ENCODE measurements at places on chromosomes 16 and 17.

GRCh38 chr17:77326076-77326591 is 185.4 kb downstream of the SEC14L1 start:
- no peak for DNase-seq

- no peak for DNase-seq
Measured at GRCh38 chr17:29084541-29085146, 41.7 kb downstream of the PIPOX start.

DNA sequence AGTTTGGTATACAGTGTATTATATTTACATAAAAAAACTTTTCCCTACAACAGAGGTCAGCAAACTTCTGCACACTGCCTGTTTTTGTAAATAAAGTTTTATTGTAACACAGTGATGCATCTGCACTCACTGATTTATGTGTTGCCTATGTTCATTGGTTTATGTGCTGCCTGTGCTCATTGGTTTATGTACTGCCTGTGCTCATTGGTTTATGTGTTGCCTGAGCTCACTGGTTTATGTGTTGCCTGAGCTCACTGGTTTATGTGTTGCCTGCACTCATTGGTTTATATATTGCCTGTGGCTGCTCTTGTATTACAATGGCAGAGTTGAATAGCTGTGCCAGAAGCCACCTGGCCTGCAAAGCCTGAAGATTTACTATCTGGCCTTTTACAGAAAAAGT is 81.6 kb downstream of the MYH11 start:
- DNase-seq, result no peak

DNA sequence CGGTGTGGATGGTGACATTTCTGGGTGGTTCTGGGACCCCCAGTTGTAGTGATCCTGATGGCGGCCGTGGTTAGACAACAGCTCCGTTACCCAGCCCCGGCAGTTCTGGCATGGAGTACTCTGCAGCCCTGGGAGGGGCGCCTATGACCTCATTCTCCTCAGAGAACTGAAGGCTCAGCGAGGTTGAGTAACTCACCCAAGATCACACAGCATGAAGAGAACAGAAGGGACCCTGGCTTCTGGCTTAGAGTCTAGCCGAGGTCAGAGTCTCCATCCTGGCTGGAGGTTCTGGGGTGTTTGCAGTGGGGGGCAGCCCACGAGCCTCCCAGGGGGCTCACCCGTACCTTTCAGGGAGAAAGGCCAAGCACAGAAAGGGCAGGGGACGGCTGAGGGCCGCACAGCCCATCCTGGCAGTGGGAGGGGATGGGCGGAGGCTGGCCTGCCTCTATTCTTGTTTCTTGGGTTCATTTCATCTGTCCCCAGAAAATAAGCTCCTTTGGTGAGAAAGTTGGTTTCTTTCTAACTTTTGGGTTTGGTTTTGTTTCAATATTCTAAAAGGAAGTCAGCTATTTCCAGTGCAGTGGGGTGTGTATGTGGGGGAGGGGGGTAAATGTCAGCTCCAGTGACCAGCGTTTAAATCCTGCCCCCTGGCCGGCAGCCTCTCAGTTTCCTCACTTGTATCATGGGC is 13.2 kb downstream of the ZFPM1 start:
- no peak for DNase-seq

- DNase-seq, result no peak
Measured at GRCh38 chr16:88120812-88121211, 169.6 kb downstream of the BANP start.

DNA sequence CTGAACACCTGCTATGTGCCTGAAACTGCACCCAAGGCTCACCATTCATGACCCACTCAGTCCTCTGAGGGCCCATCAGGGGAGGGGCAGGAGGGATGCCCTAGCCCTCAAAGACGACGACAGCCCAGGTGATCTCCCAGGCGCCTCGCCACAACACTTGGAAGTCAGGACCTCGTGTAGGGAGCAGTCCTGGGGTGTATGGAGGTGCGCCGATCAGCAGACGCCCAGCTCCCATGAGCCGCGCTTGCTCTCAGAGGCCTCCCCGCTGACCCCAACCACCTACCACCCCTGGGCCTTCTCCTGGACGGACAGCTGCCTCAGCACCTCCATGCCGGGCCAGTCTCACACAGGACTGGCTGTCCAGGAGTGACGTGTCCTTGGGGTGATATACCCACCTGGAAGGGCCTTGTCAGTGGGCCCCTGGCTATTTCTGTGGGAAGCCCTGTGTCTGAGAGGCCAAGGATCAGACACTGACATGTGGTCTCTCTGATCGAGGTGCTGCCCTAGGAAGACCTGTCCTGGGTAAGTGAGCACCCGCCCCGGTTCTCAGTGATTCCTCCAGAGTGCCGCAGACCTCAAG is 26.7 kb downstream of the KDM8 start:
- DNase-seq, result no peak

DNA sequence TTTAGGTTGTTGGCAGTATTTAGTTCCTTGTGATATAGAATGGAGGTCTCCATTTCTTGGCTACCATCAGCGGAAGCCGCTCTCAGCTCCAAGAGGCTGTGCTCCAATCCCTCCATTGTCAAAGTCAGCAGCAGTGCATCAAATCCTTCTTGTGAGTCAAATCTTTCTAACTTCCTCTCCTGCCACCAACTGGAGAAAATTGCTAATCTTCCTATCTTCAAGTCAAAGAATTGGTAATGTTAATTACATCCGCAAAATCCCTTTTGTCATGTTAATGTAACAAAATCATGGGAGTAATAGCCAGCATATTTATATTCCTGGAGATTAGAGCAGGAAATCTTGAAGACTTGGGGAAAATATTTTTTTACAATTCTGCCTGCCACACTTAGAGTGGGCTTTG is 436.4 kb upstream of the DYNLRB2 start:
- no peak for DNase-seq

DNA sequence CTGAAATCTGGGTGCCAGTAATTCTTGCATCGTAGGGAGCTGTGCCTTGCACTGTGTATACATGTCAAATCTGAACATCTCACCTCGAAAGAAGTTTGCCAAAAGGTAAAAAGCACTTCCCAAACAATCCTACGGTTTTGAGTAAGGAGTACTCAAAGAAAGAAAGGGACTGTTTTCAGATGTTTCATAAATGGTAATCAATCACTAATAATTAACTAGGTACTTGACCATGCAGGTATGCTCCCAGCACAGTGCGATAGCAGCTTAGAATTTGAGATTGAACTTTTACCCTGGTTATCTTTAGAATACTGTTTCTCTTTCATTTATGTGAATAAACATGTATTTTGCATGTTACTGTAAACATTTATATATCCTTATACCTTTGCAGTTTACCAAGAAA is 39.0 kb downstream of the PRKCA start:
- no peak for DNase-seq

DNA sequence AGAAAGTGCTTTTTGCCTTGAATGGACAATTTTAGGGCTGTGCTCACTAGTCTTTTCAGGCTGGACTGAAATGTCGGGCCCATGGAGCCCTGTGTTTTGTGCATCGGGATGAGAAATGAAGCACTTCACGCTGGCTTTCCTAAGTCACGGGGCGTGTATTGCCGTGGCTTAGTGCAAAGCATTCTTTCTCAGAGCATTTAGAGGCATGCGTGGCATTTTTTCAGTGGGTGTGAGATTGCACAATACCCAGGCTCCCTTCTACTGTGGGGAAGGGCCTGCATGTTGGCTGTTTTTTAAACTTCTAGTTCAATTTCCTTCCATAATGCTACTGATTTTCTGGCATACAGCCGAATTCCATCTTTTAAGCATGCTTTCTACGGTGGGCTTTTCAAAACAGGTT is 12.6 kb upstream of the POLR3E start:
- DNase-seq, result peak; percentile 44

- no peak for DNase-seq
Measured at GRCh38 chr17:68603027-68603426, 1.9 kb upstream of the FAM20A start.

GRCh38 chr17:73211745-73212144 is 18.9 kb downstream of the COG1 start:
- no peak for DNase-seq

DNA sequence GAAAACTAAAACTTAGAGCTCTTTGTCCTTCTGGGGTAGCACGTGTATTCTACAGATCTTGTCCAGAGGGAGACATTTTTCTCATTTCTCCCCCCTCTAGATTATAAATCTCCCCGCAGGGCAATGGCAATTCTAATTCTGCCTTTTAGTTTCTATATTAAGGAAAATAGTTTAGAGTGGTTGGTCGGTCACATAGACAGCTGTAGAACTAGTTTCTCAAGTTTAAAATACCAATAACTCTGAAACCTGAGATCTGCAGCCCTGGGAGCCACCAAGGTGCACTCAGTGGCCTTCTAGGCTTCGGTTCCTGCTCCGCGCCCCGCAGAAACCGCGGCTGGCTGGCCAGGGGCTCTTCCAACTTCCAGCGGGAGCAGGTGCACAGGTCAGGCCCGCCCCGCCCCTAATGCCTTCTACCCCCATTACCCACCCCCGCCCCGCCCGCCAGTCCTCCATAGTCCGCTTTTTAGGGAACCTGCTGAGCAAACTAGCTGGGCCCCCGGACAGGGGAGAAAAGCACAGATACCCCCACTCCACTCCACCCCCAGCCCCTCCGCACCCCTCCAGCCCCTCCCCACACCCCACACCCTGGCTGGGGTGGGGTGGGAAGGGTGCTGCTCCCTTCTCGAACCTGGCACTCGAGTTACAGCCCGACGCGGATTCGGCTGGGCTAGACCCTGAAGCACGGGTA is 431 bp downstream of the SLFN11 start:
- DNase-seq, result peak; percentile 7

- no peak for DNase-seq
Measured at GRCh38 chr17:4573669-4574068, 10.7 kb upstream of the SMTNL2 start.

GRCh38 chr17:44536090-44536953 is 21.0 kb upstream of the FZD2 start:
- DNase-seq, result no peak

DNA sequence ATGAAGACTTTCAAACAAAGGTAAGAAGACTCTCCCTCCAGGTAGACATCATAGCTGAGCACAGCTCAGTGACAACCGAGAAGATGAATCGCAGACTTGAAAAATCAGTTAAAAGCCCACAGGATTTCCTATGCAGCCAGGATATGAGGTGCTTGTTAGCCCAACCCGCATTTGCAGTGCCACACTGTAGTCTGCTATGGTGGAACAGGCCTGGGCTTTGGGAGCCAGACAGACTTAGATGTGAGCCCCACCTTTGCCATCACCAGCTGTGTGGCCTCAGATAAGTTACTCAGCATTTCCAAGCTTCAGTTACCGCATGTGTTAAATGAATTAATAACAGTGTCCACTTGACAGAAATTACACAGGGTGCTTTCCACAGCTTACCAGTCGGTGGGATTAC is 204.4 kb upstream of the HS3ST3A1 start:
- no peak for DNase-seq

DNA sequence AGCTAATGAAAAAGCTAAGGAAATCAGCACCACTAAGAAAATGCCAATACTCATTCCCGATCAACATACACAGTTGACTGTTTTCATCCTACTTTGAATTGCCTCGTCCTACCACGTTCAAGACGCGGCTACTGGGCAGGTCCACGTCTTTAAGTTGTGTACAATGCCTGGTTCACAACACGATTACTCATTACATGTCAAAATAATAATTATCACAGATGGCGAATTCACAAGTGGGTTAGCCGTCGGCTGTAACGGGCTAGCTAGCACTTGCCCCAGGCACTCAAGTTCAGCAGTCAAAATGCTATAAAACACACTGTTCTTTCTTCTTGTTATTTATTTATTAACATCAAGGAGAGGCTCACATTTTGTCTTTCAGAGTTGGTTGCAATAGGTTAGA is 124.2 kb downstream of the ZFHX3 start:
- DNase-seq, result no peak

DNA sequence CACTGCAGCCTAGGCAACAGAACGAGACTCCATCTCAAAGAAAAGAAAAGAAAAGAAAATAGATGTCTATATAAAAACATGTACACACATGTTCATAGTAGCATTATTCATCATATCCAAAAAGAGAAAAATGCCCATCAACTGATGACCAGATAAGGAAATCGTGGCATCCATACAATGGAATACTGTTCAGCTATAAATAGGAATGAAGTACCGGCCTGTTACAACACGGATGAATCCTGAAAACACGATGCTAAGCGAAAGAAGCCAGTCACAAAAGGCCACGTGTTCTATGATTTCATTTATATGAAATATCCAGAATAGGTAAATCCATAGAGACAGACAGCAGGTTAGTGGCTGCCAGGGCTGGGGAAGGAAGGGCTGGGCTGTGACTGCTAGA is 65.8 kb downstream of the TBC1D16 start:
- no peak for DNase-seq

- DNase-seq, result no peak
Measured at GRCh38 chr17:431494-431893, 78.9 kb upstream of the RPH3AL start.

- DNase-seq, result no peak
Measured at GRCh38 chr17:3221850-3222249, 14.4 kb downstream of the OR1A1 start.

GRCh38 chr17:5922476-5922875 is 147.7 kb upstream of the WSCD1 start:
- no peak for DNase-seq

GRCh38 chr16:30786936-30787612 is at the start of gene ZNF629:
TSS of gene ZNF629 (minus strand) at chr16:30787205. CDS start at chr16:30784482, 2,723 bp downstream.
- peak; percentile 91 for DNase-seq

- no peak for DNase-seq
Measured at GRCh38 chr17:50948711-50949110, 82.6 kb upstream of the TOB1 start.

- no peak for DNase-seq
Measured at GRCh38 chr17:30819971-30820705, 4.4 kb downstream of the CRLF3 start.

GRCh38 chr16:1102921-1103635 is 7.0 kb upstream of the C1QTNF8 start:
- DNase-seq, result peak; percentile 80

DNA sequence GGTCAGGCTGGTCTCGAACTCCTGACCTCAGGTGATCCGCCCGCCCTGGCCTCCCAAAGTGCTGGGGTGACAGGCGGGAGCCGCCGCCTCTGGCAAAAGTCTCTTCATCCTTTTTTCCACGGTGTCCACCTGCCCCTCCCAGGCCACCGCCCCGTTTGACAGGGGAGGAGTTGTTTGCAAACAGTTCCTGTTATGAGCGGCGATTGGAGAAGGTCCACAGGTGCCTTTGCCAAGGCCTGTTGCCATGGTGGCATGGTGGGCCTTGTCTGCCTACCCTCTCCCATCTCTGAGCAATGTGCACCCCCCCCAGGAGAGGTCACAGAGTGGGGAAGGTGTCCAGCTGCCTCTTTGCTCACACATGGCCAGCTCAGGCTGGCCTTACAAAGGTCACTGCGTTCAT is 16.0 kb upstream of the RAP1GAP2 start:
- DNase-seq, result no peak

- DNase-seq, result no peak
Measured at GRCh38 chr17:282912-283882, 69.4 kb downstream of the RPH3AL start.

- peak; percentile 66 for DNase-seq
Measured at GRCh38 chr16:66443269-66443652, 16.2 kb downstream of the BEAN1 start.
